ENCODE measurements at places on chromosomes 7 and 10.

GRCh38 chr7:148854983-148855382, 29.1 kb downstream of the EZH2 start:
- DNase-seq = no peak

DNA sequence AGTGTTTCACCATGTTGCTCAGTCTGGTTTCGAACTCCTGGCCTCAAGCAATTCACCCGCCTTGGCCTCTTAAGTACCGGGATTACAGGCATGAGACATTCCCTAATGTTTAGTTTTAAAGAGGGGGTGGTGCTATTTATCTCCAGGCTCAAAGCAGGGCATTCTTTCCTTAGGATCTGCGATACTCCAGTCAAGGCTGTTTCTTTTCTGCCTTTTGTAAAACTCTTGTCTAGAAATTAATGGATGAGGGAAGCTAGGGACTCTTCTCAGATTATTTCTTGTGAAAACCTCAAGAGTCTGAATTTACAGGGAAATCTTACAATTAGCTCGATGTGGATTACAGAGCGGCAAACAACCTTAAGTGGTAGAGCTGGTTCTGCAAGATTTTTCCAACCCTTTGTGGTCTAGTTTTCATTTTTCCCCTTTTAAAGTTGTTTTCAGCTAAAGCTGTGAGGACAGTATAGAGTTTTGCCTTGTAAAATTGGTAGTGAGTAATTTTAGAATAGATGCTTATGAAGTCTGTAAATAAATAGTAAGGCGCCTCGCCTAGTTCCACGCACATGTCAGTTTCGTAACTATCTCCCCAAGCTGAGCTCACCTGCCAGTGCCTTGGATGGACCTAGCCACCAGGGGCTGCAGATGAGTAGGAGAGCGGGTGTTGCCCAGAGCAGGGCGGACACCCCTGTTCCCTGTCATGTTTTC, 53.1 kb downstream of the CUX1 start:
- no peak for DNase-seq

- no peak for DNase-seq
Measured at GRCh38 chr7:43392638-43393330, 190.1 kb upstream of the STK17A start.

GRCh38 chr7:138359870-138360559, 100.0 kb upstream of the TRIM24 start:
- DNase-seq = no peak

DNA sequence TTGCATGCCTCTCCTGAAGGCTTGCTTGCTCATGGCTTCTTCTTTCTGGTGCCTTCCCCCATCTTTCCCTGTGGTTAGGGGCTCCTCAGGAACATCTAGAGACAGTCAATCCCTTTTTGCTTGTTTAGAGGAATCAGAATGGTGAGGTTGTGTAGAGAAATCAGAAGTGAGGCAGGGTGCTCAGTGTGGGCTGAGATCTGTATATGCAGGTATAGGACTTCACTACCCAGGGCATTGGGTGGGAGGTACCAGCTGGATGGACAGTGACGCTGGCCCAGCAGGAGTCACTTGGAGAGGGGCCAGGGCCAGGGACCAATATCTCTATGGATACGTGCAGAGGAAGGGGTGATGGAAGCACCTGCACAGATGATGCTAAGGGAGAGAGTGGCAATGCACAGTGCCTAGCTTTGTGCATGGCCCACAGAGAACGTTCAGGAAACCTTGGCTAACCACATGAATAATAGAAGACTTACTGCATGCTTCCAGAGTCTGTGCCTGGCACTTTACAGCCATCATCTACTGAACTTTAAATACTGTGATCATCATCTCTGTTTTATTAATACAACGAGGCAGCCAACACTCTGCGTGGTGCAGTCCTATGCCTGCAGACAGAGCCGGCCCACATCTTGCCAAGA, 255.2 kb downstream of the ABCA13 start:
- DNase-seq = no peak

DNA sequence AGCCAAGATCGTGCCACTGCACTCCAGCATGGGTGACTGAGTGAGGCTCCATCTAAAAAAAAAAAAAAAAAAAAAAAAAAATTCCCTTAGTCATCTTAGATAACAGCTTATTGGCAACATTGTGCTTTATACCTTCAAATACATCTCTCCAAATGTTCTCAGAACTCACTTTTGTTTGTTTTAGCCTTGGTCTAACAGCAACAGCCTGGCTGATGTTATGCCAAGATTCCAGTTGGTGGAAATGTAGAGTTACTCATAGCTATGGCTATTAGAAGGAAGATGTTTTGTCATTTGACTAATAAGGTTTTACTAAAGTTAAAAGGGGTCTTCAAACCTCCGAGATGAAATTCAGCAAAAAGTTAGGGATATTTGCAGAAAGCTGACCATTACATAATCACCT, 481.4 kb downstream of the NEBL start:
- no peak for DNase-seq

GRCh38 chr10:96700374-96701099, 19.8 kb downstream of the PIK3AP1 start:
- no peak for DNase-seq

DNA sequence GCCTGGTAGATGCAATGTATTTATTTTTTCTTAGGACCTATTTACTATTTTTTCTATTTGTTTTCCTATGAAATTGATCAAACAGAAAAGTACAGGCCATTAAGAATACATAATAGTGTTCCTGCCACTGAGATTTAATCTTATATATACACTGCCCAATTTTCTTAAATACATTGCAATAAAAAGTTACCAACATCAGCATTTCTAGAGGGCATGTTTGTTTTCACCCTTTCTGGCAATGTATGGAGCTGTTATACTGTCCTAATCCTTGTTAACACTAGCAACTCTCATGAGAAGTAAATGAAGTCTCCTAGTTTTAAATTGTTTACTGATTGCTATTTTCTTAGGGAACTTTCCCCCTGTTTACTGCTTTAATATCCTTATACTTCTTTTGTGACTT, 359.1 kb upstream of the SEMA3A start:
- no peak for DNase-seq

- DNase-seq = no peak
Measured at GRCh38 chr7:158527915-158528502, 59.6 kb downstream of the PTPRN2 start.

DNA sequence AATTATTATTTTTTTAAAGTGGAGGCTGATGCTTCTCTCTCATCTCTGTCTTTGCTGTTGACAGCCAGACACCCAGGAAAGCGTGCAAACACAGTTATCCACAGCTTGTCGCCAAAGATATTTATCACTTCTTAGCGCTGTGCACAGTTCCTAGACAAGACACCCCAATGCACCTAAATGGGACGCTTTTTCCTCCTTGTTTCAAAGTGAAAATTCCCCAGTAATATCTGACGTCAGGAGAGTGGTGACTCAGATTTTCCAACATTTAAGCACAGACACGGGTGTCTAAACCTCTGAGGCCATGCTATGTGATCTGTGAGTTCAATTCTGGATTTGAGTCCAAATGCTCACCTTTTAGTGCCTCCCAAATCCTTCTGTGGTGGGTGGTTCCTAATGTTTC, 151.6 kb downstream of the EMX2 start:
- no peak for DNase-seq

DNA sequence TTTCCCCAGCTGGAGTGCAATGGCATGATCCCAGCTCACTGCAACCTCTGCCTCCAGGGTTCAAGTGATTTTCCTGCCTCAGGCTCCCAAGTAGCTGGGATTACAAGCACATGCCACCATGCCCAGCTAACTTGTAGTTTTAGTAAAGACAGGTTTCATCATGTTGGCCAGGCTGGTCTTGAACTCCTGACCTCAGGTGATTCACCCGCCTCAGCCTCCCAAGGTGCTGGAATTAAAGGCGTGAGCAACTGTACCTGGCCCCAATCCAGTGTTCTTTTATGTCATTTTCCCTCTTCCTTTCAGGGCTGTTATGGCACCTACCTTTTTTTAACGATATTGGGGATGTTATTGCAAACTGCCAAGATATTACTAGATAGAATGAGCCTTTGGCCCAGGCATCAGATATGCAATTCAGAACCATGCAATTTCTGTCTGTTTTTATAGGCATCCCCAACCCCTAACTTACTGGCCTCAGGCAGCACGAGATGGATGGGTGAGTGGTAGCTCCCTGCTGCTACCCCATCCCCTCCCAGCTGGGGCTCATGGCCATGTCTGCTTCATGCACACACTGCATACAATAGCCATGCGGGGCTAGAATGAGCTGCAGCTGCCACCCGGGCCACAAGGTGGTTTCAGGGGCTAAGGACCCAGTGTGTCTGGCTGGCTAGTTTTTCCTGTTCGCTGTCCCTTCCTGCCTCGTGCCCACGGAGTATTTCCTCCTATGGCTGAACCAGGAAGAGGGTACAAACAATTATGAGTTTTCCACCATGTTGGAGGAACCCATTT, 1080.1 kb upstream of the SORCS1 start:
- no peak for DNase-seq

DNA sequence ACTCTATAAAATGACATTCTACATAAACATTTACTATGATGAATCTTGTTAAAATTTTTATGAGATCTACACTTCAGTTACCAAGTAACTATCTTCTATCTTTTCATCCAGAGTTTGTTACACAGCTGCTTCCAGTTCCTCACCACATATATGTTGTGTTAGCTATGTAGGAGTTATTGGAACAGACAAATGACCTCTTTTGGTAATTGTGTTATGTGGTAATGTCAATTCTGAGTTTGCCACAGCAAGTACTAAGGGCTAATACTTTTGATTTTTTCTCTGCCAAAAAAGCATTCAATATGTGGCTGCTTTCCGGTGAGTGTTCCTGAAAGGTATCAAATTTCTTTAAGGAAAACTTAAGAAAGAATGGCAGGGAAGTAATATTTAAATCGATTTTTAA, 573.9 kb upstream of the PCDH15 start:
- DNase-seq = no peak

DNA sequence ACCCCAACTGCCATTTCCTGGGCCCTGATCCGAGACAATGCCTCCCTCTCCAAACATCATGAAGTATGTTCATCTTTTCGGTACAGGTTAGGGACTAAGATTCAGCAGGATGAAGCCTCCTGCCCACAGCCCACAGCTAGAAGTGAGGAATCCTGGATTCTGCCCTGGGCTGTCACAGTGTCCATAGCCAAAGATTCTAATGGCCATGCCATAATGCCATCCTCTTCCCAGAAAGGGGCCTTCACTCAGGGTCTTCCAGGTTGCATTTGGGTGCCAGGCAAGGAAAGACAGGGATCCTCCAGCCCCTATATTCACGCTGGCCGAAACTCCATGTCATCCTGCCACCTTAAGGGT, 15.7 kb upstream of the ZMIZ1 start:
- DNase-seq = no peak

DNA sequence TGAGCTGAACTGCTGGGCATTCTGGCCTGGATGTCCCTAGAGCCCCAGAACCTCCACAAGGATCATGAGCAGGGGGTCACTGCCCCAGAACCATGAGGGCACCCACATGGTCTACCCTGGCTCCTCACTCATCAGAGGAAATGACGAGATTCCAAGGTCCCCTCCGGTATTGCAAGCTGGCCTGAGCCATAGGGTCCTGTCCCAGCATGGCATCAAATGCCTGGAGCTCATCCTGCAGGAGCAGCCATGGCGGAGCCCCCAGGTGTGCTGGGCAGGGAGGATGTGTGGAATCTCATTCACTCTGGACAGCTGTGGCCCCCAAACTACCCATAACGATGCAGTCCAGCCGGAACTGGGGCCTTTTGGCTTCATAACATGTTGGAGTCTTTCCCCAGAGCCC, 66.6 kb upstream of the ANTXRL start:
- DNase-seq = no peak

DNA sequence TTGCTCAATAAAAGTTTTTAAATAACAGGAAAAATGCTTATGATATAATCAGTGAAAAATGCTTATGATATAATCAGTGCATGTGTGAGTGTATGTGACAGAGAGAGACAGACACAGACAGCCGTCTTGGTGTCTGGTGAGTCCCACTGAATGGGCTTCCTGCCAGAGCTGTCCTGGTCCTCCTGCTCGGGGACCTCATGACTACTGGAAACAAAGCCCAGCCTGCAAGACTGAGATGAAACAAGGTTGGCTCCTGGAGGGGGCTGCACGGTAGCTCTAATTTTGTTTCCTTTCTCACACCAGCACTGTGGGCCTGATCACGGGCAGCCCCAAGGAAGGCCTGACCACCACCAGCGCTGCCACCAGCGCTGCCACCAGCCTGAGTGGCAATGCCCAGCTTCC, 57.3 kb downstream of the NRP1 start:
- no peak for DNase-seq

DNA sequence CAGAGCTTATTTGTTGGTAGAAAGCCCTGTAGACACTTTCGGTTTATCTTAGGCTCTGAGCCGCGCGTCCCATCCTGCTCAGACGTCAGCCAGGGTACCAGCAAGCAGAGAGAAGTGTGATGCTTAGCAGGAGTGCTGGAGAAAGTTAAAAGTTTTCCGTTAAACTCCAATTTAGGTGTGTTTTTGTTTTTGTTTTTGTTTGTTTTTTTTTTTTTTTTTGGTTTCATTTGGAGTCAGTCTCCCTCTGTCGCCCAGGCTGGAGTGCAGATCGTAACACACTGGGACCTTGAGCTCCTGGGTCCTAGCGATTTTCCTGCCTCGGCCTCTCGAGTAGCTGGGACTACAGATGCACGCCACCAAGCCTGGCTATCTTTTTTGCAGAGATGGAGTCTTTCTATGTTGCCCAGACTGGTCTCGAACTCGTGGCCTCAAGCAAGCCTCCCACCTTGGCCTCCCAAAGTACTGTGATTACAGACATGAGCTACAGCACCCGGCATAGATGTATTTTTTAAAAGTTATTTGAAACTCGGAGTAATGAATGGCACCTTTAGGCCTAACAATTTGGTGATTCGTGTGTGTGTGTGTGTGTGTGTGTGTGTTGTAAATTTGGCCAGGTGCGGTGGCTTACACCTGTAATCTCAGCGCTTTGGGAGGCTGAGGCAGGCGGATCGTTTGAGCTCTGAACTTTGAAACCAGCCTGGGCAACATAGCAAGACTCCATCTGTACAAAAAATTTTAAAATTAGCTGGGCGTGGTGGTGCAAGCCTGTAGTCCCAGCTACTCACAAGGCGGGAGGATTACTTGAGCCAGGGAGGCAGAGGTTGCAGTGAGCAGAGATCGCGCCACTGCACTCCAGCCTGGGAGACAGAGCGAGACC, 1.3 kb upstream of the HIP1 start:
- peak; percentile 65 for DNase-seq

GRCh38 chr10:10623958-10624566, 393.6 kb upstream of the CELF2 start:
- no peak for DNase-seq

GRCh38 chr10:52447931-52448353, 133.9 kb downstream of the DKK1 start:
- DNase-seq = no peak

DNA sequence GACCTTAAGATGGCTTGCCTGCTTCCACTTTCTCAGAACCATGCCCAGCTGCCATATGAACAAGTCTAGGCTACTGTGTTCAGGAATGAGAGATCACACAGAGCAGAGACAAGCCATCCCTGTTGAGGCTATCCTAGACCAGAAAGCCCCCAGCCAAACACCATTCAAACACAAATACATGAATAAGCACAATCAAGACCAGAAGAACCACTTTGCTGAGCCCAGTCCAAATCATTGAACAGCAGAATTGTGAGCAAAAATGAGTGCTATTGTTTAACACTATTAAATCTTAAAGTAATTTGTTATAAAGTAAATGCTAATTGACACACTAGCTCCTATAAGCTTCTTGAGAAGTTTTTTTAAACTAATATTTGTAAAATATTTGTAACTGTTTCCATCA, 79.0 kb upstream of the LYZL1 start:
- DNase-seq = no peak

- no peak for DNase-seq
Measured at GRCh38 chr10:116597543-116597942, 6.8 kb downstream of the PNLIPRP1 start.

GRCh38 chr10:105658696-105659095, 1017.6 kb downstream of the SORCS3 start:
- no peak for DNase-seq

GRCh38 chr7:98826811-98827231, 43.0 kb downstream of the TMEM130 start:
- DNase-seq = no peak

Measured in activated T-helper 2 cell treated with anti-CD3 and anti-CD28 coated beads, Interferon-gamma antibody, Interleukin-2, Interleukin-4, amounts not matched to agents 10 μg/mL and 5 μg/mL and 100 μg/mL, durations not matched to agents 14 hours and 24 hours and 36 hours (primary cell).